Astrocyte of the spinal cord (primary cell): ENCODE measurements at places on chromosomes 2 and 18.

- no peak for DNase-seq
Observed at GRCh38 chr2:145601361-145601925, 1081.5 kb upstream of the ZEB2 start.

DNA sequence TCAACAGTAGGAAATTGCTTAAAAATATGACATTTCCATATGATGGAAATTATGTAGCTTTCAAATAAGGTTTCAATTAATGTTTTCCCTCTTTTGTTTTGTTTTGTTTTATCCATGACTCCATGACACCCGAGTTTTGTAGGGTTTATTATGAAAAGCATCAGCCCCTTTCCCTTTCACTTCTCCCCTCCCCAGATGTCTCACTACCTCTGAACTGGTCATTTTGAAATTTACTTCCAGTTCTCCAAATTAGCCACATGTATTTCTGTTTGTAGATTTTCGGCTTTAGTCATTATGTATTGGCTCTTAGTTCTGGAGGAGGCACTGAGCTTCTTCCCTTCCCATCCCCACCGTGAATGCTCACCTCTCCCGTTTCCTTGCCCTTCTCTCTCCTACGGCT lies 18.6 kb upstream of the VPS4B start:
- no peak for DNase-seq

DNA sequence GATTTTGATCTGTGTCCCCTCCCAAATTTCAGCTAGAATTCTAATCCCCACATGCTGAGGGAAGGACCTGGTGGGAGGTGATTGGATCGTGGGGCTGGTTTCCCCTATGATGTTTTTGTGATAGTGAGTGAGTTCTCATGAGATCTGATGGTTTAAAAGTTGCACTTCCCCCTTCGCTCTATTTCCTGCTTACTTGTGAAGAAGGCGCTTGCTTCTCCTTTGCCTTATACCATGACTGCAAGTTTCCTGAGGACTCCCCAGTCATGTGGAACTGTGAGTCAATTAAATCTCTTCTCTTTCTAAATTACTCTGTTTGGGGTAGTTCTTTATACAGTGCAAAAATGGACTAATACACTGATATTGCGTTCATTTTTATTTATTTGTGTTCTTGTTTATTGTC lies 636.8 kb upstream of the LINC00305 start:
- DNase-seq: no peak

DNA sequence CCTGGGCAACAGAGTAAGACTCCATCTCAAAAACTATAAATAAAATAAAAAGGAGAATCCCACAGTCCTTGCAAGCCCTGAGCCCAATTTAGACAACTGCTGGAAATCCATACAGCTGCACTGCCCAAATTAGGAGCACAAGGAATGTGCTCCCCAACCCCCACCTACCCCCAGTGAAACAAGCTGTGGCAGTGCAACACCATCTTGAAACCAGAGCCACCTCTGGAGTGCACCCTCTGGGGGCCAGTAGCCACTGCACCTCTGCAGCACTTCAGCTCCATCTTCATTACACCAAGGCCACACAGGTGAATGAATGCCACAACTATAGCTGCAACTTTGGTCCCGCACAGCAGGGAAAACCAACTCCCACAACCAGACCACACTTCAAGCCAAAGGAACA lies 37.3 kb downstream of the USP34 start:
- DNase-seq: no peak

- DNase-seq: no peak
Observed at GRCh38 chr2:223801736-223802135, 35.6 kb downstream of the AP1S3 start.

GRCh38 chr2:186605041-186605440 lies 15.2 kb downstream of the ITGAV start:
- DNase-seq: no peak

- peak; percentile 91 for DNase-seq
Observed at GRCh38 chr2:20141056-20141762, 83.7 kb downstream of the SDC1 start.

- no peak for DNase-seq
Observed at GRCh38 chr2:129775952-129776653, 203.4 kb upstream of the RAB6C start.

DNA sequence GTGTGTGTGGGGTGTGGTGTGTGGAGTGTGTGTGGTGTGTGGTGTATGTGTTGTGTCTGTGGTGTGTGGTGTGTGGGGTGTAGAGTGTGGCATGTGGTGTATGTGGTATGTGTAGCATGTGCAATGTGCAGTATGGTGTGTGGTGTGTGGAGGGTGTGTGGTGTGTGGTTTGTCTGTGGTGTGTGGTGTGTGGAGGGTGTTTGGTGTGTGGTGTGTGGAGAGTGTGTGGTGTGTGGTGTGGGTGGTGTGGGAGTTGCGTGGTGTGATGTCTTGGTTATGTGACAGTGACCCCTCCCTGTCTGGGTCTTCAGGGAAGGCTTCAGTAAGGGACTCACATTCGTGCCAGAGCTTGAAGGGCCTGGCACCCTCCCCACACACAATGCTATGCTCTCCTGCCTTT lies 718.2 kb upstream of the SOX11 start:
- DNase-seq: no peak

GRCh38 chr2:102013206-102014040 lies 21.7 kb downstream of the IL1R2 start:
- DNase-seq: no peak

- DNase-seq: no peak
Observed at GRCh38 chr18:50839996-50840395, 20.2 kb upstream of the MRO start.

DNA sequence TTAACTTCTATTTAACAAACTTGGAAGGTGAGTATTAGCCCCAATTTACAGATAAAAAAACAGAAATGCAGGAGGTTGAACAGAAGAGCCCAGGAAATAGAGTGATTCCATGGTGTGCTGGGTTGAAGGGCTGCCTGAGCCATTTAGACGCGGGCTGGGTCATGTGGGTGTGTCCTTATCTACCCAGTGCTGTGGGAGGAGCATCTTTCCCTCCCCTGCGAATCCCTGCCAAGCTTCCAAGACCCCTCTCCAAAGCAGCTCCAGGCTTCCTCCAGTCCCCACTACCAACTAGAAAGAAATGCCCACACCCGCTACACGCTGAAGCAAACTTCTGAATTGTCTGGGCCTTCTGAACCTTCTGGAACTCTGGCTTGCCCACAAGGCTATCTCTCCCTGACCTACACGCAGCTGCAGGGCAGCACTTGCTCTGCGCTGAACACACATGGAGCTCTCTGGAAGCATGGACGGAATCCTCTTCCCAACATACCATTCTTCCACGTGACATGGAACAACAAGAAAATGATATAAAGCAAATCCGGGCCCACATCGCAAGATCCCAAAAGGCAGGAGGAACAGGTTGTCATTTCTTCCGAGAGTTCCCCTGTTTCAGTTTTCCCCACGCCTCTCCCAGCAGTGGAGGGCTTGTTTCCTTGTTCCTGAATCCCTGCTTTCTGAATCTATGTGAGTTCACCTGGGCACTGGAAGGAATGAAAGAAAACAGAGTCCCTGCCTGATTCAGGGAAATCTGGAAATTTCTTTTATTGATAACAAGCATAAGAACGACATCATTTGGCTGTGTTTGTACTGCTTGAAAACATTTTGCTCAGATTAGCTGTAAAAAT lies 562.7 kb upstream of the ID2 start:
- DNase-seq: no peak

GRCh38 chr18:9876867-9877654 lies 8.7 kb upstream of the TXNDC2 start:
- peak; percentile 77 for DNase-seq

- DNase-seq: peak; percentile 25
Observed at GRCh38 chr2:61247204-61247812, 85.3 kb downstream of the C2orf74 start.

- DNase-seq: no peak
Observed at GRCh38 chr2:177169810-177170514, 42.6 kb upstream of the HNRNPA3 start.

- no peak for DNase-seq
Observed at GRCh38 chr2:138919120-138919747, 139.0 kb upstream of the NXPH2 start.

GRCh38 chr2:186595219-186595618 lies 5.4 kb downstream of the ITGAV start:
- DNase-seq: no peak

- DNase-seq: no peak
Observed at GRCh38 chr2:126828051-126828450, 70.6 kb upstream of the TEX51 start.

- DNase-seq: no peak
Observed at GRCh38 chr2:138013639-138014038, 49.4 kb downstream of the HNMT start.

- DNase-seq: peak; percentile 8
Observed at GRCh38 chr2:128593879-128594650, 275.4 kb upstream of the HS6ST1 start.

- no peak for DNase-seq
Observed at GRCh38 chr18:53402670-53403069, 821.8 kb downstream of the MBD2 start.

DNA sequence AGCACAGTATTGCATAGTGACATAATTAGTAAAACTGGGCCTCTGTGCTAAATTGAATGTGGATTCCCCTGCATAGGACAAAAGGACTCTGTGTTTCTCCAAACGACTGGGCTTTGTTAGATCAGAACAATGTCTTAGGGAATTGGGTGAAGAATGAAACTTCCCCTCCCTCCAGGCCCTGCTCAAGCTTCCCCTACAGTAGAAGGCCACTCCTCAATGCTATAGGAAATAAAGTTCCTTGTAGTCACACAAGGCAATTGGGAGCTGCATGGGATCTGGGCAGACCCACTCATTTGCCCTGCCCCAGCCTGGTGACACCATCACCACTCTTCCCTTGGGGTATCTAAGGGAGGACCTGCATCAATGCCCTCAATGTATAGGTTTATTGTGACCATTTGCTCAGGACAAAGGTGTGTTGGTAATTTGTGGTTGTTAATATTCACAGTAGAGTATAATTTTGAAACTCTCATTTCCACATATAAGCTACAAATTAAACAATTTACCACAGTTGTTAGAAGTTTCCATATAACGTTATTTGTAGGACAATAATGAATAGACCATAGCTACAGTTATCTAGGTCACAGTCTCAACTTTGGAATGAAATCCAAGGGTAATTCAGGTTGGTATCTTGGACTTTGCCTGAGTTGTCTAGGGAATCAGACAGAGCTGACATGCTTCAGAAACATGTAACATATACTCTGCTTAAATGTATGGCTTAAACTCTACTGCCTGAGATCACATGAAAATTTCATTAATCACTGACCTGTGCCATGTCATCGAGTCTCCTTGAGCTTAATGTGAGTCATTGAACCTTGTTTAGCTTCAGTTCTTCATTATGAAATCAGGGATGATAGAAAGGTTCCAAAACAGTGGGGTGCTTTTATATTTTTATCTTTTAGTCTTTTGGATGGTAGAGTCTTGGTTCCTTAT lies 64.8 kb upstream of the DARS1 start:
- DNase-seq: no peak

- no peak for DNase-seq
Observed at GRCh38 chr2:905833-906140, 44.9 kb upstream of the SNTG2 start.

DNA sequence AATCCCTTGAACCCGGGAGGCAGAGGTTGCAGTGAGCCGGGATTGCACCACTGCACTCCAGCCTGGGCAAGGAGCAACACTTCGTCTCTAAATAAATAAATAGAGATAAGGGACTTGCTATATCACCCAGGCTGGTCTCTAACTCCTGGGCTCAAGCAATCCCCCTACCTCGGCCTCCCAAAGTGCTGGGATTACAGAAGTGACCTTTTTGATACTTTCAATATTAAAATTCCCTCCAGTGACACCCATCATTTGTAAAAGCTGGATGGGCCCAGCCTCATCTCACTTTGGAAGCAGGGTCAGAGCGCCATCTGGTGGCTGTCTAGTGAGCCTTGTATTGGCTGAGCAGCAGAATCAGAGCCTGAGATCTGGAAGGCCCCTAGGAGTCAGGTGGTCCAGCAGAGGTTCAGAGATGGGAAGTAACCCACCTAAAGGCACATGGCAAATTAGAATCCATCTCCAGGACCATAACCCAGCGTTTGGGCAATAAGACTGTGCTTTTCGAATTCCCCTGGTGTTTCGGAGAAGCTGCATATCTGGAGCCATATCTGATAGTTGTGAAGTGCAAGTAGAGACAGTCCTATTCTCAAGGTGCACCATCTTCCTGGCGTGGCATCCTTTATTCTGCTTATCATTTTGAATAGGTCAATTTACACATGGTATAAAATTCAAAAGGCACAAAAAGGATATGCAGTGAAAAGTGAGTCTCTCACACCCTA lies 18.3 kb upstream of the SLC35F6 start:
- peak; percentile 70 for DNase-seq

- DNase-seq: no peak
Observed at GRCh38 chr18:48201337-48202005, 207.7 kb downstream of the ZBTB7C start.

GRCh38 chr2:65137197-65137775 lies 7.4 kb upstream of the RAB1A start:
- no peak for DNase-seq

DNA sequence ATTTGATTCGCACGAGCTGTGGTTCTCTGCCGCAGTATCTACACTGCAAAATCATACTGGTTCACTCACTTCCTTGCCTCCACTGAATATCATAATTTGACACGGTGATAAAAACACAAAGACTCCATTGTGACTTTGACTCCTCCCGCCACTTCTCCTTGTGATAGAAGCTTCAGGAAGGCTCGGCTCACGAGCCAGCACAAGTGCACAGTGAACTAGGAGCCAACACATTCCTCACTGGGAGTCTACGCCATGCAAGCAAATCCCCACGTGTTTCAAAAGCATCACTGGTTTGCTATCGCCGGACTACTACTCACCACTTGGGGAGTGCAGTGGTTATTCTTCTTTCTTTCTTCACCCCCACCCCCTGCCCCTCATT lies 293.3 kb upstream of the PARD3B start:
- no peak for DNase-seq

DNA sequence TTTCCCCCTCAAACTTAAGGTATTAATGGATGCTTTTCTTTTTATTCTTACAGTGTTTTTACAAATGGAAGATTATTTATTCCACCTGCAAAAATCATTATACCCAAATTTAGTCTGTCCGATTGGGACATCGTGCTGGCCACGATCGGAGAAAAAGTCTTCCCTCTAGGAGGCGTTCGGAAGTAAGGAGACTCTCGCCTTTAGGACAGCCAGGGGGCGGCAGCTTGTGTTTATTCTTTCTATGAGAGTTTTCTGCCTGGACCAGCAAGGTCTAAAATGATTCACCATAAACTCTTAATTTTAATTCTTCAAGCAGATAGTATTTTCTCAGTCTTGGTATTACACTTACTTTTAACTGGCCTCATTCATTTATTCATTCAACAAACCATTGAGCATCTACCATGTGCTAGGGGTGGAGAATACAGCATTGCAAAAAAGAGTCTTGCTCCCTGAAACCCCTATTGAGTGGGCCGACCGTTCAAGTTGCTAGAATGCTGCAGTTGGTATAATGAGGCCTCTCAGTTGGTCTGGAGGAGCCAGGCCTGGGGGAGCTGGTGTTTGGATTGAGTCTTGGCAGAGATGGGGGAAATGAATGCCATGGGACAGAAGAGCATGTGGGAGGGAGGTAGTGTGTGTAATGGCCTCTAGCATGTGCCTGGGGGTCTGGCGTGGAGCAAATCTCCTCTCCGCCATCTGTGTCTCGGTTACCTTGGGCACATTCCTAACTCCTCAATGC lies 38.7 kb downstream of the DCDC2C start:
- no peak for DNase-seq

- DNase-seq: no peak
Observed at GRCh38 chr2:85091838-85092237, 41.4 kb upstream of the TCF7L1 start.

GRCh38 chr2:10273215-10274175 lies 29.2 kb upstream of the HPCAL1 start:
- no peak for DNase-seq

- DNase-seq: no peak
Observed at GRCh38 chr18:46283268-46283667, 179.1 kb downstream of the HAUS1 start.

- DNase-seq: no peak
Observed at GRCh38 chr2:96848264-96848663, 4.4 kb upstream of the ANKRD23 start.
